Upper lobe of right lung (tissue), 1 donor: ENCODE measurements at places on chromosomes 4 and X. TPM values are rescaled to one million over a fixed set of nuclear protein-coding genes. Genes with fewer than 3 reads are reported as not detected.

- no peak for DNase-seq
These were observed 1.9 kb downstream of the FRMD7 start for GRCh38 chrX:132125906-132126305.

DNA sequence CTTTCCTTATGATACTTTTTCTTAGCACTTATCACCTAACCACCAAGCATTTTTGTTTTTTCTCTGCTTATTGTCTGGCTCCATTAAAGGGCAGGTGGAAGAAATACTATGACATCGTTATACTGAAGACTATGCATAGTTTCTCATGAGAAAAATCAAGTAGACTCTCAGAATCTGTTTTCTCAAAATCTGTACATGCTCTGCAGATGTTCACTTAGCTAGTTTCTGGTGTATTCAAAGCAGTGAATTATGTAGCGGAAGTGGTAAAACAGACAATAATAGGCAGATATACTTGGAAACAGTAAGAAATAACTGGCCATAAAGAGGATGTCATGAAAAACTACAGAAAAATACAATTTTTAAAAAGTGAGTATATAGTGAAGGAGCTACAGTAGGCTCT, 146.0 kb downstream of the STIM2 start:
- DNase-seq, result no peak

DNA sequence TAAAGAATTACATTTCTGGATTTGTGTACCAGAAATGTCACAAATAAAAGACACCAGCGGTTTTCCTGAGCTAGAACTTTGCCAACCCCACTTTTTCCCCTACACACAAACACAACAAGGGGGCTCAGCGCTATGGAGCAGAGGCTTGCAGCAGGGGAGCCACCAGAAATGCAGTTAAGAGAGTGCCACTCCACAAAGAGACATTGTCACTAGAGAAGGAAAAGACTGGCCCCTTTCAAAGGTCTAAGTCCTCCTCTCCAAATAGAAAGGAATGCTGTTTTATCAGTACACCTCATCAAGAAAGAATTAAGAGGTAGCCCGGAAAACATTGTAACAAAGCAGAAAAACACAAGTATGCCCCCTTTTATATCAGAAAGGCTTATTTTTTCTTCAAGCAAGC, 419.5 kb downstream of the HNRNPD start:
- no peak for DNase-seq

GRCh38 chrX:33336783-33337182, 125.4 kb upstream of the DMD start:
- DNase-seq, result no peak

- DNase-seq, result no peak
These were observed 173.4 kb downstream of the PAPSS1 start for GRCh38 chr4:107546638-107547037.

KCTD8 gene
- total RNA-seq, result 0.67 TPM

IL2RG gene
- 20.8 TPM for total RNA-seq

TMPRSS11A gene
- not detected for total RNA-seq

NHSL2 gene
- 17.3 TPM for total RNA-seq
